Choroid plexus epithelial cell (primary cell): ENCODE measurements at places on chromosomes 6 and 20.

- DNase-seq = no peak
These were observed 1.1 kb upstream of the SRSF12 start for GRCh38 chr6:89118931-89119330.

DNA sequence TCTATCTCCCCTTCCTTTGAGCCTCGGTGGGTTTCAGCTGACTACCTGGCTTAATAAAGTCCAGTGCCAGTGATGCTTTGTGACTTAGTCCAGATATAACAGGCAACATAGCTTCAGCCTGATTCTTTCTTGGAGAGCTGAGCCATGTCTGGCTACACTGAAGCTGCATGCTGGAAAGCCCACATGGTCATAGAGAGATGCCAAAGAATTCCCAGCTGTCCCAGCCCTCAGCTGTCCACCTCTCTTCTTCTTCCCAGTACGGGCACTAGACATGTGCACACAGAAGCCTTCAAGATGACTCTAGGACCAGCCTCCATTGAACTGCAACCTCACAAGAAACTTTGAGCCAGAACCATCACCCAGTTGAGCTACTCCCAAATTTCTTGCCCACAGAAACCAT lies 154.1 kb upstream of the MYLIP start:
- DNase-seq = no peak

GRCh38 chr6:51213811-51214210 lies 395.1 kb downstream of the TFAP2B start:
- no peak for DNase-seq

GRCh38 chr20:17655865-17656479 lies 26.1 kb downstream of the RRBP1 start:
- peak; percentile 52 for DNase-seq

GRCh38 chr6:118993803-118994251 lies 58.9 kb upstream of the MCM9 start:
- DNase-seq = no peak

- DNase-seq = no peak
These were observed 69.9 kb downstream of the CDKAL1 start for GRCh38 chr6:20604159-20604558.

GRCh38 chr6:71406865-71407860 lies 118.6 kb downstream of the OGFRL1 start:
- peak; percentile 70 for DNase-seq

DNA sequence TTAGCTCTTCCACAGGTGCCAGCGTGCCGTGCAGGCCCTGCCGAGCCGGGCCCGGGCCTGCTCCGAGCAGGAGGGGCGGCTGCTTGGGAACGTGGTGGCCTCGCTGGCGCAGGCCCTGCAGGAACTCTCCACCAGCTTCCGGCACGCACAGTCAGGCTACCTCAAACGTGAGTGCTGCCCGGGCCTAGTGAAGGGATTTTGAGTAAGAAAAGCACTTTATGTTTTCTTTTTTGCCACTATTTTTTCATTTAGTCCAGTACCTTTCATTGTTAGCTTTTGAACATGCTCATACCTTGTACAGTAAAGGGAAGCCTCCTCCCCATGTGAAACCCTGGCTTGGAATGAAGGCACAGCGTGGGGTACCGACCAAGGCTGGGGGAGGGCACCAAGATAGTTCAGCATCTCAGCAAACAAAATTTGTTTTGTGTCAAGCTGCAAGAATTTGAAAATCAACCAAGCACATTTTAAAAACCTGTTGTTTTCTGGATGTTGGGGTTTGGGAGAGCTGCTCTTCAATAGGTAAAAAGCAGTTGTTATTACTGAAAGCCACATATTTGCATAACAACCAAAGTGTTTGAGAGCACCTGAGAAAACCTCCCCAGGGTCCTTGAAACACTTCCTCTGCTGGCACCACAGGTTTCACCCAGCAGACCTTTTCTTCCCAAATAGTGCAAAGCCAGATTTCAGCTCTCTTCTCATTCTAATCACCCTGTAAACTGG lies 18.4 kb downstream of the STX16 start:
- DNase-seq = no peak

DNA sequence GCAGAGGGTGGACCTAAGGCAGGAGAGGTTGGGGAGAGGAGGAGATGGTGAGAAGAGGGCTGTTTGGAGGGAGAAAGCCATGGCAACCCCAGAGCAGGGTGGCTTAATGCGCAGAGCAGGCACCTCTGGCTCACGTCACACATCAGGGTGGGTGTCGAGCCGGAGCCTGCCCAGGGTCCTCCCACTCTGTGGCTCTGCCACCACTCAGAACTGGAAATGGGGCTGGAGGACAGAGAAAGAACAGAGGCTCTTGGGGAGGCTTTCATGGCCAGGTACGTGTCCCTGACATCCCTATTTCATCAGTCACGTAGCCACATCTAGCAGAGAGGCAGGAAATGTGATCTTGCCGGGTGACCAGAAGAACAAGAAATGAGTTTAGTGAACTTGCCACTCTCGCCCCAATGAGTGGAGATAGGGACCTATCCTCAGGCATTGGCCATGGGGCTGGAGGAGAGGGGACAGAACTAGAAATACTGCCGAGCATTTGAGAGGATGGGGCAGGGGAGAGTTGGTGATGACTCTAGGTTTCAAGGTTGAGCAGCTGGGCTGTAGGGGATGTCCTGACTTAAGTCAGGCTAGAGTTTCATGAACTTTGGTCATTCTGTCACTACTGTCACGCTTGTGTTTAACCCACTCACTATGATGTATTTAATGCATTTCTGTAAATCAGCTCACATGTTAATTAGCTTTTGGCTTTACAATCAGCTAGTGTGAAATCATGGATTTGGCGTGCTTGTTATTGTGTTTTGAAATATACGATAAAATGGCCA lies 52.7 kb downstream of the CDH26 start:
- no peak for DNase-seq

DNA sequence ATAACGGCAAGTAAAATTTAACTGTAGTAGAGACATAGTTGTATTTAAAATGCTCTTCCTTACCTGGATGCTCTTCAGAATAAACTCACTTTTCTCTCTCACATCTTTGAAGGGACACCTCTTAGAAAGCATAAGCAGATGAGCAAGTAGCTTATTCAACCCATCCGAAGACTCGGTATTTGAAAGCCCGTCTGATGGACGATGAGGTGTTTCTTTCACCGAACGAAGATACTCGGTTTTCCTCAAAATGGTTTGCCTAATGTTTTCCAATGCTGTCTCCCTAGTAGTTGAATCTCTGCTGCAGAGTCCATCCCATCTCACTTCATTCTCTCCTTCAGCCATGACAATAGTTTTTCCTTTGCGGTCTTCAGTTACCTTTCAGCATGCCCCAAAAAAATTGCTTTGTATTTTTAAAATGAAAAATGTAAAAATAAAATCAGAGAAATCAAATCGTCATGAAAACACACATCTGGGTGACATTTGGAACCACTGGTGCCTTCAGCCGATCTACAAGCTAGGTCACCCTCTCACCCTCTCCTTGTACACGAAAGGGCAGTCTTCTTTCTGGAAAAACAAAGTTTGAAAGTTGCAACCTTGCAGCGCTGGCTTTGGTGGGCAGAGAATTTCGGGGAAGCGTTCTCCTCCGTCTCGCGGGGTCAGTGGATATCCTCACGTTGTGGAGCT lies 772 bp downstream of the SESN1 start:
- DNase-seq = peak; percentile 30

GRCh38 chr6:105495515-105495914 lies 92.6 kb upstream of the PREP start:
- DNase-seq = no peak

- no peak for DNase-seq
These were observed 73.1 kb upstream of the RIPOR2 start for GRCh38 chr6:25008707-25009392.

- DNase-seq = no peak
These were observed 11.1 kb downstream of the RPRD1B start for GRCh38 chr20:38044685-38045084.

- peak; percentile 53 for DNase-seq
These were observed 21.2 kb downstream of the NEDD9 start for GRCh38 chr6:11211254-11211653.

GRCh38 chr6:43608310-43608763 lies 20.7 kb downstream of the GTPBP2 start:
- peak; percentile 91 for DNase-seq

DNA sequence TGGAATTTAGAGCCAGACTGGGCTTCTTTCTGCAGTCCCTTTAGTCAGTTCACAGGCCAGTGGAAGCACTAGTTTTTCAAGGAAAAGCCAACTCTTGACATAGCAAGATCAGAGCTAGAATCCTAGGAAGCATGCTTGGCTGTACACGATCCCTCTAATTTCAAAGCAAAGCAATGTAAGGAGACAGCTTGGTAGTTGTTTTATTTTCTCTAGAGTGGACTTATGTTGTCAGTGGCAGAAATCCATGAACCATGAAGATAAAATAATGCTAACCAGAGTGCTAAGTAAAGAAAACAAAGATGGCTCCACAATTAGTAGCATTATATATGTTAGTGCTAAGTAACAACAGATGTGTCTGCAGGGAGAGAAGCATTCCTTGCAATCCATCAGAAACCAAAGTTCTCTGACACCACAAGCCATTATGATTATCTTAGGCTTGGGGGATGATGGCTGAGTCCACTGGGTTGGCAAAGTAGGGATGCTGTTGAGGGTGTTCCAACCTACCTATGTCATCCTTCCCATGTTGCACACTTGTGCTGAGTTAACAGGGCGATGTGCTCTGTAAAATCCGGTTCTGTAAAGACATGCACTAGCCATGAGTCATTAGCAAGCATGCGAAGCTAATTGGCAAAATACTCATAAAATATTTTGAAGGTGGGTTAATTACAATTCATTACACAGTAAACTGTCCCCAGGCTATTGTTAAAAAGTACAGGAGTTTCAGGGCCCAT lies 115.2 kb downstream of the BMP2 start:
- peak; percentile 30 for DNase-seq

DNA sequence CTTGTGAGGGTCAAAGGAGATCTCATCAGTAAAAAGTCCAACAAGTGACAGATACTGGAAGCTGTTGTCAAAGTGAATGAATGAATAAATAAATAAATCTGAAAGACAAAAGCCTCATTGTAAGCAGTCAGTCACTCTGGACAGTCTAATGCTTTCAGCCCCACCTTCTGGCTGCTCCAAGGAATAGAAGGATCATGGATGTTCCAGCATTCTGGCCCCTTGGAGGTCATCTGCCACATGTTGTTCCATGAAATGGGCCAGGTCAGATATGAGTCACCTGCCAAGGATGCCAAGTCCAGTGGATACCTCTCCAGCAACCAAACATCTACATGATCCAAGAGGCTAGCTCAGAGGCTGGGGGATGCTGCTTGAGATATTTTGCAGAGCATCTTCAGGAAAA lies 185.6 kb downstream of the BMP7 start:
- peak; percentile 74 for DNase-seq

DNA sequence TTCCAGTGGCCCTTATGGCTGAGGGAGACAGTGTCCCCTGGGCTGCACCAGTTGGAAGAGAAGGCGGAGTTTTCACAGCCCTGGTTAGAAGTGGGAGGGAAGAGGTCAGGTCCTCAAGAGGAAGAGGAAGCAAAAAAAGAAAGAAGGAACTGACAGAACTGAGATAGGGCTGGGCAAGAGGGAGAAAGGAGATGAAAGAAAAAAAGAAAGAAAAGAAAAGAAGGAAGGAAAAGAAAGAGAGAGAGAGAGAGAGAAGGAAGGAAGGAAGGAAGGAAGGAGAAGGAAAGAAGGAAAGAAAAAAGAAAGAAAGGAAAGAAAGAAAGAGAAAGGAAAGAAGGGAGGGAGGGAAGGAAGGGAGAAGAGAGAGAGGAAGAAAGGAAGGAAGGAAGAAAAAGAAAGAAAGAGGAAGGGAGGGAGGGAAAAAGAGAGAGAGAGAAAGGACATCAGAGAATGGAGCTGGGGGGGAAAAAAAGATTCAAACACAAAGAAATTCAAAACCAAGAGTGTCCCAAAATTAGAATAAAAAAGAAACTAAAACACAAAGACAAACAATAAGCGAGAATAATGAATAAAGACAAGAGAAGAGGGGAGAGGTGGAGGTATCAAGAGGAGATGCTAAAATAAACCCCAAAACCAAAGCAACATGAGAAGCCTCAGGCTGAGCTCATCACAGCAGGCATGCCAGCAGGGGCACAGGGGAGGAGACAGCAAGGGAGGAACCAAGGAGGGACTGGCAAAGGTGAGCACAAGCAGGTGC lies 5.3 kb upstream of the FUCA2 start:
- no peak for DNase-seq

GRCh38 chr6:101380897-101381630 lies 12.4 kb upstream of the GRIK2 start:
- no peak for DNase-seq

- DNase-seq = no peak
These were observed 7.2 kb downstream of the TPX2 start for GRCh38 chr20:31746068-31746878.

DNA sequence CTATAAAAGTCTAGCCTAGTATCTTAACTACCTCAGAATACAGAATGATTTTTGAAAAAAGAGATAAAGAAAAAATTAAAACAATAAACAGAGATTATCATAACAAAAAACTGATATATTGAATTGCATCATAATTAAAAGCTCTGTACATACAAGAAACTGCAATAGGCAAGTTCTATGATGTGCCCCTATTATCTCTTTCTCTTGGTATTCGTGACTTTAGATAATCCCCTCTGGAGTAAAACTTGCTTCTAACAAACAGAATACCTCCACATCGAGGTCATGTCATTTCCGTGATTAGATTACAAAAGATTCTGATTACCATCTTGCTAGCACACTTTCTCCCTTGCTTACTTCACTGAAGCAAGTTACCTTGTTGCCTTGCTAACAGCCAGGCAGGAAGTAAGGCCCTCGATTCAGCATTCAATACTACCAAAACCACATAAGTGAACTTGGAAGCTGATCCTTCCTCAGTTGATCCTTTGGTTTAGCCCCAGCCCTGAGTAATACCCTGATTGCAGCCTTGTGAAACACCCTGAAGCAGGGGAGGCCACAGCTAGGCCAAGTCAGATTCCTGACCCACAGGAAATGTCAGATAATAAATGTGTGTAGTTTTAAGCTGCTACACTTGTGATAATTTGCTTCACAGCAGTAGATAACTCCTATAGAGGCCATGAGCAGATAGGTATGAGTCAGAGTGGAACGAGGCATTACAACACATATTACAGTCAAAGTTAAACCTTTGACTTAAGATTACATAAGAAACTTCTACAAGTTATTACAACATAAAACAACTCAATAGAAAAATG lies 53.7 kb upstream of the TMX4 start:
- peak; percentile 93 for DNase-seq

- no peak for DNase-seq
These were observed 545 bp upstream of the VSX1 start for GRCh38 chr20:25082498-25082873.

- DNase-seq = no peak
These were observed 880 bp downstream of the ADNP start for GRCh38 chr20:50930139-50930975.

- DNase-seq = no peak
These were observed 102.4 kb upstream of the SPTLC3 start for GRCh38 chr20:12906361-12906760.

GRCh38 chr6:150685860-150686259 lies 86.2 kb downstream of the PLEKHG1 start:
- DNase-seq = peak; percentile 25
